Brain pericyte (primary cell): ENCODE measurements at places on chromosomes 4 and X.

- no peak for DNase-seq
Observed at GRCh38 chr4:970046-970745, 3.2 kb downstream of the DGKQ start.

DNA sequence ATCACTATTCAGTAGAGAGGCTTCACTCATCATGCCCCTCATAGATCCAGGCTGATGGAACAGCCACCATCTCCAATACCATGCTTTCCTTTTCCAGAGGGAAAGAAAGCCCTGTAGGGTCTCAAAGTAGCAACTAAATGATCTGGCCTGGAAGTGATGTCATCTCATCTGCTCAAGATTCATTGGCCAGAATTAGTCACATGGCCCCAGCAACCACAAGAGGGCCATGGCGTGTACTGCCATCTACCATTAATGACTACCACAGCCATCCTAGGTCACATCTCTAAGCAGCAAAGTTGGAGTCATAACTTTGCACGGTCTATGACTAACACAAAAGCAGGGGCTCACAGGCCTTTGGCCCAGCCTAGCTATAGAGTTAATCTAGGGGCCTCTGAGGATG, 194.8 kb downstream of the KIT start:
- no peak for DNase-seq

DNA sequence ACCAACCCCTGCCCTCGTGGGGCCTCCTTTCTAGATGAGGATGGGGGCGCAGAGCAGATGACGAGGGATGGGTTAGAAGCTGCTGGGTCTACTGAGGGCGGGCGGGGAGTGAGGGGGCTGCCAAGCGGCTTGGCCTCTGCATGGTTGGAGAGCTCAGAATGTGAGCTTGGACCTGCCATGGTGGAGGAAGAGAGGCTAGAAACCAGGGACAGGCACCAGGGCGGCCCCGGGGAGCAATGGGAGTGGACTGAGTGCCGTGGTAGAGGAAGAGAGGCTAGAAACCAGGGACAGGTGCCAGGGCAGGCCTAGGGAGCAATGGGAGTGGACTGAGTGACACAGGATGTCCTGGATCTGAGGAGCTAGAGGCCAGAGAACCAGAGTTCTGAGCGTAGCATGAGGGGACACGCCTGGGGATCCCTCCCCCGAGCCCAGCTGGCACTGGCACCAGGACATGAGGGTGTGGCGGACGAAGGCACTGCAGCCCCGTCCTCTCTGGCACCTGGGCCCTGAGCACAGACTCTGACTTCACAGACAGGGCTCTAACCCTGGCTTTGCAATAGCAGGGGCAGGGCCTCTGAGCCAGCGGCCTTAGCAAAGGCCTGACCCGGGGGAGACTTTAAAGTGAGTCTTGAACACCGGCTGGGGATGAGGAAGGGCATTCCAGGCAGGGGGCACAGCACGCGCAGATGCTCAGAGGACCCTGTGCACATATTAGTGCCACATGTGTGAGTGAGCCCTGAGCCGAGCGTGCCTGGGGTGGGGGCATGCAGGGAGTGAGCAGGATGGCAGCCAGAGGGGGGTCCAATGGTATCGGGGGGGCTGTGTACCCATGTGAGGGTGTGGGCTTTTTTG, 214.0 kb upstream of the PSAPL1 start:
- DNase-seq: no peak

GRCh38 chrX:101370888-101371504, 15.0 kb downstream of the BTK start:
- DNase-seq: no peak

GRCh38 chr4:108834835-108835384, 72.1 kb upstream of the ETNPPL start:
- no peak for DNase-seq

DNA sequence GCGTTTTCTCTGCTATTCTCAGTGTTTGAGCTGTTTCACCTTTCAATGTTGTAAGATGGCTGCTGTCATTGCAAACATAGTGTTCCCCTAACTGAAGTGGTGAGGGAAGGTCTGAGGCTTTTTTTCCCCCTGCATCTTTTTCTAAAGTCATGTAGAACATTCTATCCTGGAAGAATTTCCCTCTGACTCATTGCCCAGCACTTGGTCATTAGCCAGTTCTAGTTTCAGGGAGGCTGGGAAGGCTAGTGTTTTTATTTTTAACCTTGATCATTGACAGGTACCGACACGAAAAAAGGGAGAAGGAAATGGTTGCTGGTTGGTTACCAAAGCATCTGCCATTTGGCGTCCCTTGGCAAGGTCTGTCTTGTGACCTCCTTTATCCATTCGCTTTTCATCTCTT, 6.6 kb downstream of the LANCL3 start:
- DNase-seq: no peak

- DNase-seq: no peak
Observed at GRCh38 chr4:173486714-173487392, 43.2 kb downstream of the HAND2 start.
